ENCODE measurements at places on chromosomes 5 and 9.

- DNase-seq = no peak
Observed at GRCh38 chr9:35341585-35341984, 148.3 kb upstream of the RUSC2 start.

DNA sequence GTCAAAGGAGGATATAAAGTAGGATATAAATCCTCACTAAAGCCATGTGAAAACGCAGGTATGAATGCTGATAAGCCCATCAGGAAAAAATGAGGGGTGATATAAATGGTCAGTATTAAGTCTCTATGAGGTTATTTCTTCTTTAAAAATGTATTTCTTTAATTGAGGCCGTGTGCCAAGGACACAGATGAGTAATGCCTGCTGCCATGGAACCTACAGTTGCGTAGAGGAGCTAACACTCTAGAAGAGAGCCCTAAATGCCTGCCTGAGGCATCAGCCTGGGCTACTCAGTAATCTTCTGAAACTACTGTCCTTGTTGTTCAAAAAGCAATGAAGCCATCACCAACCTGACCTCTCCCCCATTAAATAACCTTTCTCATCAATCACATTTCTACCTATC, 84.9 kb downstream of the KLHL3 start:
- no peak for DNase-seq

- DNase-seq = no peak
Observed at GRCh38 chr9:78295731-78296130, 1.2 kb upstream of the PSAT1 start.

- no peak for DNase-seq
Observed at GRCh38 chr5:568061-568781, 43.9 kb upstream of the CEP72 start.

GRCh38 chr5:10563945-10564837, at the start of gene ANKRD33B:
Gene ANKRD33B, plus strand, starts transcription at chr5:10564070. Its CDS starts 398 bp downstream, at chr5:10564468.
- no peak for DNase-seq

GRCh38 chr5:431711-432050, 11.3 kb upstream of the EXOC3 start:
- no peak for DNase-seq

GRCh38 chr5:93585041-93585766, 2.2 kb downstream of the NR2F1 start:
- no peak for DNase-seq

- no peak for DNase-seq
Observed at GRCh38 chr9:114093761-114094505, 5.2 kb downstream of the KIF12 start.

DNA sequence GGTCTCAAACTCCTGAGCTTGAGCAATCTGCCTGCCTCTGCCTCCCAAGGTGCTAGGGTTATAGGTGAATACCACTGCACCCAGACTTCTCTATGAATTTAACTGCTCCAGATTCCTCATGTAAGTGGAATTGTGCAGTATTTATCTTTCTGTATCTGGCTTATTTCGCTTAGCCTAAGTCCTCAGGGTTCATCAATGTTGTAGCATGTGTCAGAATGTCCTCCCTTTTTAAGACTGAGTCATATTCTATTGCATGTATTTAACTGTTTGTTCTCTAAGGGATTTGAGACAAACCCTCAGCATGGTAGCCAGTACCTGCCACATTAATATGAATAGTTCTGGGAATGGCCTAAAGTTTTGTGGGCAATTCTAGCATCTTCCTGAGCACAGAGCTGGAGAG, 53.9 kb upstream of the TUT7 start:
- no peak for DNase-seq

DNA sequence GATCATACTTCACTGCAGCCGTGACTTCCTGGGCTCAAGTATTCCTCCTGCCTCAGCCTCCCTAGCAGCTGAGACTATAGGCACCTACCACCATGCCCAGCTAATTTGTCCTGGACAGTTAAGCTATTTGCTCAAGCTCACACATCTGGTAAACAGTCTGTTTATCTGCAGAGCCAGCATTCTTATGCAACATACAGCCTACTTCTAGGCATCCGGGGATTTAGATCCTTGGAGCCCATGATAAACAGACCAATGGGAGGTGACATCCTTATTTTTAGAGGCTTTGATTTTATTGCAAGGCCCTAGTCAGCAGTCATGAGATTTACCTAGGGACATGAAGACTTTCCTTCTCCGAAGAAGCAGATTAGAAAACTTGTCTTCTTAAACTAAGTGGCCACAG, 21.0 kb downstream of the ATOX1 start:
- DNase-seq = no peak
